ENCODE measurements at places on chromosomes 4 and X.

- H3K27ac ChIP-seq, result no peak overlapping the region
- no peaks in the 10 kb centered on the region for H3K27me3 ChIP-seq
- H3K4me1 ChIP-seq, result no peaks in the 10 kb centered on the region
- no peak for DNase-seq
These were observed 639.8 kb upstream of the DIPK2B start for GRCh38 chrX:45840411-45840950.

- DNase-seq, result no peak
- no peaks in the 10 kb centered on the region for H3K27me3 ChIP-seq
- H3K4me3 ChIP-seq, result no peak overlapping the region
- H3K27ac ChIP-seq, result no peak overlapping the region
These were observed 129.5 kb downstream of the SNCA start for GRCh38 chr4:89707467-89707866.

DNA sequence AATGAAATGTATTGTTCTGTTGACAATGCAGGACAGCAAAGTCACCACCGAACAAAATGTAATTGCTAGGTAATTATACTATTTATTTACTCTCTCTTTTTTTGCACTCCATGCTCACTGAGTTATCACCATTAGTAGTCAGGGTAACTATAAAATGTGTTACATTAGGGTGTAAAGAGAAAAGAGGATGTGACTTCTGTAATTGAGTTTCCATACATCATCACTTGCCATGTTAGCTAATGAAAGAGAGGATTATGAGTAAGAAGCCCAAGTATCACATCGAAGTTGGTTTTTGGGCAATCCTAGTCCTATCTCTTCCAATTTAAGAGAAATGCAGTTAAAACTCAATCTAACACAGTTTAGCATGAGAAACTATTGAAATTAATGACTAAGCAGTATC is 7.6 kb downstream of the ZXDA start:
- no peak for DNase-seq
- no peak overlapping the region for H3K27ac ChIP-seq
- H3K36me3 ChIP-seq, result no peaks in the 10 kb centered on the region
- no peak overlapping the region for H3K4me3 ChIP-seq
- no peaks in the 10 kb centered on the region for H3K27me3 ChIP-seq

DNA sequence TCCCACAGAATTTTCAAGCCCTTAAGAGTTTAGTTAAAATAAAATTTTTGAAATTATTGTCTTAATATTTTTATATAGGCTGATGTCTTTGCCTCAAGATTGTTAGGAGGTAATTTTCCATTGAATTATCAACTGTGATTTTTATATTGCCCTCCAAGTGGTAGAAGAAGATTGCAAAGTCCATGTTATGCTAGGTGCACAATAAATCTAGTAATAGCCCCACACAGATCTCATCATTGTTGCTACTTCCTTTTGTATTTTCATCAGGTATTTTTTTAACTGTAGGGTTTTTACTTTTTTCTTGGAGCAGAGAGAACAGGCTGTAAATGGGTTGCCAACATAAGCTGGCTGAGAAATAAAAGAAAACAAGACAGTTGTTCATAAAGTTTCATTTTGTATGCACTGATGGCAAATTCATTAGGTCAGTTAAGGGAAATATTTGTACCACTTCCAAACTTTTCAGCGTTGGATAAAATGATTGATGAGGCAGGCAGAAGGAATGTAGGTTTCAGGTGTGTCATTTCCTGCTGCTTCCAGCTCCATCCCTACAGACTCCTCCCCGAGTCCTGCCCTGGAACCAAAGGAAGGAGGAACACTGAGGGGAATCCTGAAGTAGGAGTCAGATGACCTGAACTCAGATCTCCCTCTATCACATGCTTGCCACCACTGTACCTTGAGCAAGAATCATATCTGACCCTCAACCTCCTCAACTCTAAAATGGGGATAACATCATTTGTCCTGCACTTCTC is 105.5 kb downstream of the PRRG1 start:
- H3K27ac ChIP-seq, result no peak overlapping the region
- no peaks in the 10 kb centered on the region for H3K4me1 ChIP-seq
- no peak for DNase-seq
- H3K27me3 ChIP-seq, result no peaks in the 10 kb centered on the region
- H3K36me3 ChIP-seq, result no peaks in the 10 kb centered on the region
- H3K4me3 ChIP-seq, result no peak overlapping the region

GRCh38 chr4:80228460-80228859 is 31.2 kb downstream of the PRDM8 start:
- H3K4me3 ChIP-seq, result no peak overlapping the region
- peaks cover 23% of the 10 kb centered on the region for H3K4me1 ChIP-seq
- DNase-seq, result no peak

- no peaks in the 10 kb centered on the region for H3K27me3 ChIP-seq
- H3K27ac ChIP-seq, result no peak overlapping the region
- no peak for DNase-seq
These were observed 18.2 kb downstream of the EGF start for GRCh38 chr4:109930872-109931271.

DNA sequence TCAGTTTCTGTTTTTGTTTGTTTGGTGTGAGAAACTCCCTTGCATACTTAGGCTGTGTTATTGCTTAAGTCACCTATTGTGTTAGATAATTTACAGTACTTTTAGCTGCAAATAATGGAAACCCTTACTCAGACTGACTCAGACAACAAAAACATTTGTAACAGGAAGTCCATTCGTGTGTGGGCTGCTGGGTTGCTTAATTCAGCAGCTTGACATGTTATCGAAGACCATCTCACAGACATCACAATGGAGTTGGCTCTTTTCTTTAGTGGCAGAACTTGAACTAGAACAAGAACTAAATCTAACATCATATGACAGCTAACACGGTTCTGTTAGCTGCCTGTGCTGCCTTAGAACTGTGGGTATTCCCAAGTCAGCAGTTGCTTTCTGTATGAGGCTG is 9.9 kb upstream of the GABRE start:
- no peak overlapping the region for H3K4me3 ChIP-seq
- DNase-seq, result no peak
- H3K27ac ChIP-seq, result no peak overlapping the region

GRCh38 chr4:37646247-37646646 is 39.9 kb downstream of the RELL1 start:
- H3K27ac ChIP-seq, result no peak overlapping the region
- no peak for DNase-seq
- peaks cover 2% of the 10 kb centered on the region for H3K36me3 ChIP-seq

DNA sequence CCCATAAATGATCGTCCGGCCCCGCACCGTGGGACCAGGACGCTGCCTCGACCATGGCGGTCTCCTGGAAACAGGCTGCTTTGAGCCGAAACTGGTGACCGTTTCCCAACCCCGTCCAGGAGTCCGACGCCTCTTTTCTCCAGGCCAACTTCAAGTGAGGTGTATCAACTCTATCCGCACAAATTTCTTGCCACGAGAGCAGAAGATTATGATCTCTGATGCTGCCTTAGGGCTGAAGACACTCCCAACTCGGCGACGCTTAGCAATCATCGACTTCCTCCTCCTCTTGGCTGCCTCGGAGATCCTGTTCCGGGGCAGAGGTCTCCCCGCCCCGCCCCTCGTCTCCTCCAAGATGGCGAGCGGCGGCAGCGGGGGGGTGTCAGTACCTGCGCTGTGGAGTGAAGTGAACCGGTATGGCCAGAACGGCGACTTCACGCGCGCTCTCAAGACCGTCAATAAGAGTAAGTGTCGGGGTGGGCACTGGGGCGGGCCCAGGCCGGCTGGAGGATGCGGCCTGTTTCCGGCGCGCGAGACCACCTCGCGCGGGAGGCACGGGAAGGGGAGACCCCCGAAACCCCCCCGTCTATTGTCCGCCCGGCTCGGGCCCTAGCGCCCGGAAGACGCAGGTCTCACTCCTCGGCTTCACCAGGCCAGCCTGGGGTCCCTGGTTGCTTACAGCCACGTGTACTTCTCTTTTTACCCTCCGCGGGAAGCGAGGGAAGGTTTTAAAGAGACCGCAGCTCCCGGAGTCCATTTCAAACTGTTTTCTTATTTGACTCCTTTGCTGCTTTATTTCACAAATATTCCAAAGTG is at the start of gene SRP72:
SRP72 (plus strand) TSS at position 334 of the 813 bp plus-strand sequence; CDS start at position 353, 19 bp downstream.
- peaks cover 7% of the 10 kb centered on the region for H3K4me1 ChIP-seq
- H3K27me3 ChIP-seq, result no peaks in the 10 kb centered on the region
- DNase-seq, result peak; percentile 36
- peak within 1 kb of the TSS; percentile 52 for H3K27ac ChIP-seq
- peaks cover 11% of the 10 kb centered on the region for H3K36me3 ChIP-seq
- peak within 1 kb of the TSS; percentile 89 for H3K4me3 ChIP-seq

DNA sequence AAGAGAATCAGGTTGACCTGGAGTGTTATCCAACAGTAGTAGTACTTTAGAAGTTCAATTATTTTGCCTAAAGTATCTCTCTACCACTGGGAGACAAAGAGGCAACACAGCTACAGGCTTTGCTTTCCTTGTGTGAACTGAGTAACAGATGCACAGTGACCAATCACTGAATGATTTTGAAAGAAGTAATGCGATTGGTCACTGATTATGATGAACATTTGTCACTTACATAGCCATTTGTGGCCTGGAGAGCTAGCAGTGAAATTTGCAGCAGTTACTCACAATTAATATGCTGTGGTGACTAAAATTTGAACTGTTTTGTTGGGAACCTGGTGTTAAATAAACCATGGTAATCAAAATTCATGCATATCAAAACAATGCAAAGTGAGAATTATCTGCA is 508.7 kb upstream of the DIPK2B start:
- H3K27ac ChIP-seq, result no peak overlapping the region
- DNase-seq, result no peak
- no peak overlapping the region for H3K4me3 ChIP-seq
- no peaks in the 10 kb centered on the region for H3K4me1 ChIP-seq
